M059J (cell line): ENCODE measurements at places on chromosomes 7 and 10.

DNA sequence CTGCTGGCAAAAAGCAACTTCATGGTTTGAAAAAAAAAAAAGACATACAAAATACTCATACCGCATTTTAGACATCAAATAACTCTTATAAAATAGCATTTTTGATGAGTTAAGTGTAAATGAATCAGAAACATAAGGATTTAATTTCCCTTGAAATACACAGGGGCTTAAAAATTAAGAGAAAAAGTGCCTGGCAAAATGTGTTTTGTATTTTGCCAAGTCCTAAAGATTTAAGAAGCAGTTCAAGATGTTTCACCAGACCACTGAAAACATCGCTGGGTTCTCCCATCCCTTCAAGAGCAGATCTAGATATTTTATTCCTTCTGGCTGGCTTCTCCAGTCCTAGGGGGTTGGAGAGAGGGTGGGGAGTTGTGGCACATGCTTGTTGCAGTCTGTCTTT is 396.4 kb downstream of the INHBA start:
- no peak for DNase-seq

DNA sequence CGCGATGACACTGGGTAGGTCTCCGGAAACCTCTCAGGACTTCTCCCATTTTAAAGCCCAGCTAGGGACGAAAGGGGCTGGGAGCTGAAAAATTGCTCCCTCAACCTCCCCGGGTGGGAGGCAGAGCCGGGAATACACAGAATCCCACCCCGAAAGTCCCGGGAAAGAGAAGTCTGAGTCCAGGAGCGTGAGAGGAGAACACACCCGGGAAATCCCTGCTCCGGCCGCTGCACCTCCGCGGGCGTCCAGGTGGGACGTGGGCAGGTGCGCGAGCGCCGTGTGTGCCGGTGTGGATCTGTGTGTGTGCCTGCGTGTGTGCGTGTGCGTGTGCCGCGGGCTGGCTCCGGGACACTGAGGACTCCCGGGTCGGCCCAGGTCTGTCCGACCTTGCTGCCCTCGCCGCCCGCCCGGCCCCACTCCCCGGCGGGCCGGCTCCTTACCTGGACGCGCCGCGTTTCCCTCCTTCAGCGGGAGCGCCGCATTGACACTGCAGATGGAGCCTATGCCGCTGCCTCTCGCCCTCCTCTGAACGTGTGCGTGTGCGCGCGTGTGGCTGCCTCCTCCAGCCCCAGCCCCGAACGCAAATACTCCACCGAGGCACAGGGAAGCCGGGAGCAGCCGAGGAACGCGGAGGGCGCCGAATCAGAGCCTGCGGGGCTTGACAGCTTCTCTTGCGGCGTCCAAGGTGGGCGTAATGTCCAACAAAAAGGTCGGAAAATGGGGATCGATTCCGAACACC is at the start of gene PLXNA4:
Gene PLXNA4 (minus strand): TSS at position 489 of the 739 bp plus-strand sequence. CDS start 67,777 bp downstream, outside the sequence.
- peak; percentile 33 for DNase-seq

DNA sequence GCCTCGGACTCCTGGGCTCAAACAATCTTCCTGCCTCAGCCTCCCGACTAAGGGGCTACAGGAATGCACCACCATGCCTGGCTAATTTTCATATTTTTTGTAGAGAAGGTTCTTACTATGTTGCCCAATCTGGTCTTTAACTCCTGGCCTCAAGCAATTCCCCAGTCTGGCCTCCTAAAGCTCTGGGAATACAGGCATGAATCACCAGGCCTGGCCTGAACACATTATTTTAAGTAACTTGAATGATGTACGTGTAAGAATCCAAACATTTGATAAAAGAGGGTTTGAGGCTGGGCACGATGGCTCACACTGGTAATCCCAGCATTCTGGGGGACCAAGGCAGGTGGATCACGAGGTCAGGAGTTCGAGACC is 13.0 kb upstream of the BAMBI start:
- peak; percentile 43 for DNase-seq

GRCh38 chr10:19719284-19719683 is 96.9 kb upstream of the PLXDC2 start:
- DNase-seq = peak; percentile 70

DNA sequence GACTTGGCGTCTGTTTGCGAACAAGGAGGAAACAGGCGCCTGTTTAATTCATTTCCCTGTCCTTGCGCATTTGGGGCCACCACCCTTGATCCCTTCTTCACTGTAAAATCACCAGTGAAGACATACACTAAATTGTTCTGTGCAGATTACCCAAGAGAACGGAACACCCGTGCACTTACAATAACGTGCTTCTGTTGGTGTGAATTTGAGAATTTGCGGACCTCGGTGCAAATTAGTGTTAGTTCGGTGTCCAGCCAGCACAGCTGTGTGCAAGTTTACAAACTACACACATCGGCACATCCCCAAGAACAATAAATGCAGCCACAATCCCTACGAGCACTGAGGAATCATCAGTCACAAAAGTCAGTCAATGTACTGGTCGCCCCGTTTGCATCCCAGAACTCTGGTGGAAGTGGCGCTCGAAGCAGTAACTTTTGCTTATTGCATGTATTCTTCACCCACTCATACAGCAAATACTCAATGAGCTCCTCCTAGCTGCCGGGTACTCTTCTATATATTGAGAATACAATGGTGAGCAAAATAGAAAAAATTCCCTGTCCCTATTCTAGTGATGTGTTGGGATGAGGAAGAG is 786 bp upstream of the CNOT4 start:
- no peak for DNase-seq
